ENCODE measurements at places on chromosomes 6 and 20.
A peak's percentile ranks its signal among the peaks of the same experiment; 100 is the strongest.

DNA sequence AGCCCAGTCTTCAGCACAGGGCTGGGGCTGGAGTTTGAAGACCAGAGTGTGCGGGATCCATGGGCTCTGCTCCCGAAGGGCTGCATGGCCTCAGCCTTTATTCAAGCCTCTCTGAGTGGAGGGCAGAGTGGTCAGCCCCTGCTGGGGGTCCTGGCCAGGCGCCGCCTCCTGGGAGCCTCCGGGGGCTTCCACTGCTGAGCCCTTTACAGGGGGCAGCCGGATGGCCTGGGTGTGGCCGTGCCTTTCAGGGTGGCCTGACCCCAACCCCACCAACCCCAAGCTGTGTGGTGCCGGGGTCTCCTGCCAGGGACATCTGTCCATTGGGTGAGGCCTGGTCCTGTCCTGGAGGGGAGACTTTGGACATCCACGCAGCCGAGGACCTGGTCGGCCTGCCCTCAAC lies 76.0 kb upstream of the SLCO4A1 start:
- DNase-seq: no peak

- DNase-seq: peak; percentile 59
These were observed 101.9 kb downstream of the LRFN2 start for GRCh38 chr6:40485300-40485699.

GRCh38 chr20:41526327-41526726 lies 91.8 kb downstream of the CHD6 start:
- no peak for DNase-seq

DNA sequence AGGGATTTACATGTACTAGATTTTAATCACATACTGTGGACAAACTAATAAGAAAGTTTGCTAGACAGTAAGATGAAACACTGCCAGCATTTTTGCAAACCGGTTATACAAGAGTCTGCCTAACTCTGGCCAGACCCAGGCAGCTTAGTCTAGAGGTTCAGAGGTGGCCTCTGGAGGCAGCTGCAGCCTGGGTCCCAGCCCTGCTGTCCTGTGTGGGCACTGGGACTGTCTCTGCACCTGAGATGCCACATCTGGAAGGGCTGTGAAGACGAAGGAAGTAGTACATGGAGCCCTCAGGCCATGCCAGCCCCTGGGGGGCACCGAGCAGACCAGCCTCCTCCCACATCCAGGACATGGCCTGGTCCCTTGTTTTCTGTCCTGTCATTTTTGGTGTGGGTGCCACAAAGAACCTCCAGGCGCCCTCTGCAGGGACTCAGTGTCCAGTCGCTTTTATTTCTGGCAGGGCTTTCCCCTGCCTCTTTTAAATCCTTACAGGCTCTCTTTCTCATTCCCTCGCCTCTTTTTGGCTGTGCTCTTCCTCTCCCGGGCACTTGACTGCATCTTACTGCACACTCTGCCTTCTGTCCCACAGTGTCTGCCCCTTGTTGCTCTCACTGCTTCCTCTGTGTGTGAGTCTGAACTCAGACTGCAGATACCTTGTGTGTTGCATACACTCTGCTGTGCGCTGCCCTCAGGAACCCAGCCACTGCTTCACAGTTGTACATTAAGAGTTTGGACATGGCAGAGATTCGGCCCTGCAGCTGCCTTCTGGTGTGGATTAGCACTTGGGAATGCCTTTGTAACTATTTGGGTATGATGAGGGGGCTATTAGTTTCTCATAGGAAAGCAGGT lies 216.7 kb downstream of the ZDHHC14 start:
- no peak for DNase-seq

DNA sequence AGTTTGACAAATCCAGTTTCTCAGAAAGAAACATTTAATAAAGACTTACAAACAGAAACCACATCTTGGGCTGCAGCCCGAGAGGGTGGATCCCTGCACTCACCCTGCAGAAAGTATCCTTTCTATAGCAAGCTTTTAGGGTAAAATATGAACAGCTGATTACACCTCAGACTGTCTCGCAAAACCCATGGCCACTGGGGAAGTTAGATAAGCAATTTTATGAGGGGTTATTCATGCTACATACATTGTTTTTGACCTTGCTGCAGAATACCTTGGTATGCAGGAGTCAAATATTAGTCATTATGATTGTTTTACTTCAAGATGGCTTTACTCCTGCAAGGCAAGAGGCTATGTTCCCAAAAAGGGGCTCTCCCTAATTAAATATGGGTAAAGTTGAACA lies 126.9 kb downstream of the OR2B2 start:
- no peak for DNase-seq

- peak; percentile 82 for DNase-seq
These were observed 878 bp upstream of the PNRC1 start for GRCh38 chr6:89079511-89080234.

DNA sequence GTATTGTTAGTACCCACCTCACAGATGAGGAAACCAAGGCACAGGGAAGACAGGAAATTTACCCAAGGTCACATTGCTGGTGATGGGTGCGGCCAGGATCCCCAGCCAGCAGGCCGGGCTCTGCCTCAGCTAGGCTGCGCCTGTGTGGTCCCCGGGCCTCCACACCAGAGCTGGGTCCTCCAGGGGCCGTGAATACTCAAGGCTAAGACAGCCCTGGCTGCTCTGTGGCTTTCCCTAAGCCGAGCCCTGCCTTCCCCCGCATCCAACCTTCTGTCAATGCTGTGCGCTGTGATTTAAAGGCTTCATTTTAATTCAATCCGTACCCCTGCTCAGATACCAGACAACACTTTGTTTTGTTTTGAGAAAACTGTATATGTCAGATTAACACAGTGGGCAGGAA lies 246.7 kb downstream of the TTLL2 start:
- DNase-seq: no peak

GRCh38 chr20:1324598-1325172 lies 4.3 kb downstream of the SDCBP2 start:
- DNase-seq: peak; percentile 10

DNA sequence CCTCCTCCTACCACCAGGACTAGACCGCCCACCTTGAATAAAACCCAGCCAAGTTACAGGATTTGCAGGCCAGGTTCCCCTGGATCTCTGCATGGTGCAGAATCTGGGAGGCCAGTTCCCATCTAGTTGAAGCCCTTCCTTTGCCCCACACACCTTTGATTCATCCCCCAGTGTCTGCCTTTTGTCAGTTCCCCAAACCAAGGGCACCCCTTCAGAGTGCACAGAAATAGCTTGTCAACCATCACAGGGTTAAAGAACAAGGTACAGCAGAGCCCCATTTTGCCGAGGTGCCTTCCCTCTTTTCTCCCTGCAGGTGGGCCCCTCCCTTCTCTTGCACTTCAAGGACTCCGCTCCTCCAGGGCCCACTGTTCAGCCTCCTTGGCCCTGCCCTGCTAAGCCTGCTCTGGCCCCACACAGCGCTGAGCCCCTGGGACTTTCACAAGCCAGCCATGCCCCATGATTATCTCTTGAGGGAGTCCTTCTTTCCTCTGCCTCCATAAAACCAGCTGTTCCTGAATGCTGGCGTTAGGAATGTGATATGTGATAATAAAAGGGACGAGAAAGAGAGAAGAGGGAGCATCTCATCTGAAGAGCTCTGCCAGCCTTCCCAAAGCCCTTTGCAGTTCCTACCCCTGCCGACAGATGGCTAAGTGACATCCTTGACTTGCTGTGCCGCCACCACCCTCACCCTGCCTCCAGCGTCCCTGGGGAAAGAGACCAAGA lies 280.3 kb downstream of the CDC5L start:
- DNase-seq: no peak

GRCh38 chr6:20905377-20905776 lies 371.1 kb downstream of the CDKAL1 start:
- no peak for DNase-seq

DNA sequence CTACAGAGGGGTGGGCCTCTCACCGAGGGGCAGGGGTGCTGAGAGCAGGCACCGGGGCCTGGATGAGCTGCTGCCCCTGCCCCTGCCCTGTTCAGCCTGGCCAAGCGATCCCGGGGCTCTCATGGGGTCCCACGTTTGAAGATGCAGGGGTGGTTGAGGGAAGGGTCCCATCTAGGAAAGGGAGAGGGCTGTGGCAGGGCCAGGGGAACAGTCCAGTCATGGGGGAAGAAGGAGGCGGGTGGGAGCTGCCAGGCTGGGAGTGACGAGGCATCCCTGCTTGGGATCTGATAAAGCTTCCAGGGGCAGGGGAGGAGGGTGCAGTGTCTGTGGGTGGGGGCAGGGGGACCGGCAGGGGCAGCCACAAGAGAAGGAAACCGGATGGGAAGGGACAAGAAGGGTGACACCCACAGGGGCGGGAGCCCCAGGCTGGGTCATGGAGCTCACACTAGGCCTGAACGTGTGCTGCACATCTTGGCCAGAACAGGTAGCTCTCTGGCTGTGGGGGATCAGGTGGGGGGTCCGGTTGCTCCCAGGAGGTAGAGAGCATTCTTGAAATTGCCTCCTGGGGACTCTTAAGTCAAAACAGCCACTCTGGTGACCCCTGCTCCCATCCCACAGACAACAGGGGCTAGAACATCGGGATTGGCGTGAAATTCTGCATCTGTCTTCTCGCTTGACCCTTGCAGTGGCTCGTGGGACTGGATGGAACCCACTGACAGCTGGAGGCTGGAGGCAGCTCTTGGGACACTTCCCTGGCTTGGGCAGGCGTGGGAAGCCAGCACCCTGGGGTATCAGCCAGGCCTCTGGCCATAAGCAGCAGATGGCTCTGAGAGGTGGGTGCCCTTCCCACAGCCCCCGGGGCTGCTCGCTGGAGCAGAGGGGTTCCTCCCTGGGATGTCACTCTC lies 58.0 kb upstream of the GATA5 start:
- DNase-seq: no peak

GRCh38 chr6:24631671-24632070 lies 14.3 kb downstream of the KIAA0319 start:
- DNase-seq: no peak

- no peak for DNase-seq
These were observed 26.7 kb downstream of the RNASET2 start for GRCh38 chr6:166929542-166930189.

DNA sequence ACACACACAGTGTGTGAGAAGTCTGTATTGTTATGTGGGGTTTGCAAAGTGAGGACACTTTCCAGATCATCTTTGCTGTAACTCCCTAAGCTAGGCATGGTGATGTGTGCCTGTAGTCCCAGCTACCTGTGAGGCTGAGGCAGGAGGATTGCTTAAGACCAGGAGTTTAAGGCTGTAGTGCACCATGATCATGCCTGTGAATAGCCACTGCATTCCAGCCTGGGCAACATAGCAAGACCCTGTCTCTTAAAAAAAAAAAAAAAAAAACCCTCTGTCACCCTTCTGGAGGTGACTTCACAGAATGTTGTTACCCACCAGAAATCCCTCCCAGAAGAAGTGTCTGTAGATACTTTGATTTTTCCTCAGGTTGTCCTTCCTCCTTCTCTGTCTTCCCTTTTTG lies 14.9 kb downstream of the CASS4 start:
- DNase-seq: no peak

- no peak for DNase-seq
These were observed 20.1 kb downstream of the NSFL1C start for GRCh38 chr20:1446536-1446935.

DNA sequence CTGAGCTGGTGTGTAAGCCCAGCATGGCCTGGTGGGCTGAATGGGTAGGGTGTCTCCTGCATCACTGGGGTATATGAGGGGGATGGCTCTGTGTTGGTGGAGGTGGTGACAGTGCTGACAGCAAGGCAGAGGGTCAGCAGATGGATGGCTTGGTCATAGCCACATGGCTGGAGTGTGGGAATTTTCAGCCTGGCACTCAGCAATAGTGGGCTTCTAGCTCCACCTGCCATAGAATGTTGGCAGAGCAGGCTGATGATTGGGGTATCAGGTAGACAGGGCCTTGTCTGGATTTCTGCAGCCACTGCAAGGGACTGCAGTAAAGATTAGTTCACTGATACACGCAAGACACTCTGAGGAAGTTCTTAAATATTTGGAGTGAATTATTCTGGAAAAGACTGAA lies 137.5 kb upstream of the BACH2 start:
- DNase-seq: no peak

DNA sequence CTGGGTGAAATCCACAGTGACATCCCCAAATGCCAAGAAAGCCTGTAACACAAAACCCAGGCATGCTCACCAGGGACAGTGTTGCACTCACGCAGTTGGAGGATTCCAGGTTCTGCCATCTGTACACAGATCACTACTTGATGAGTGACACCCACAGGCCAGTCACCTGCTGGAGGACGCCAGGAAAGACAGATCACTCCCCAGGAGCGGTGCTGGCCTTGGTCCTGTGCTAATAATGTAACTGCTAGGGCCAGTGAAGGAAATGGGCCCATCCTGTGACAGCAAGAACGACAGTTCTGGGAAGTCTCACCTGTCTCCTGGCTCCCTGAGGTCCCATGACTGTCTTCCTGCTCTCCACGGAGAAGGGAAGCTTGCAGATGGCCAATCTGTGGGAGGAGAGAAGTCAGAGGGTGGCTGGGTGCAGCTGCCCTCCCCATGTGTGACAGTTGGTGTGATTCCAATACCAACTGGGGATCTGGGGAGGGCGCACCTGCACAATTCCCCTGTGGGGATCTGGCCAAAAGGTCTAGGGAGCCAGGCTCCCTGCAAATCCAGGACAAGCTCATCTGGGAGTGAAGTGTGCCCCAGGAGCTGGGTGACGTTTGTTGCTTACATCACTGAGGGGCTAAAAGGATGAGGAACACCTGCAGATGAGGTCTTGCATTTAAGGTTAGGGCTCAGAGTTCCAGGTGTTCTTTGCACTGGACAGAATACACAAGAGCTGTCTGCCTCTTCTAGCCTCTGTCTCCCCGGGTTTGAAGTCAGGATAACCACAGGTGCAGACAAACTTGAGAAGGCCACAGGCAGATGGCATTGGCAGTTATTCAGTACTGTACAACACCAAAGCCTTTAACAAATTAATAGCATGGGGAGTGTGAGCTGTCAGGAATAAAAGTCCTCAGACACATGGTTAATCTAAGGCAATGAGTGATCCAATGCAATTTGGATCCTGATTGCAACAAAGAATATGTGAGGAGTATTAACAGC lies 10.3 kb downstream of the ZNF337 start:
- no peak for DNase-seq

GRCh38 chr6:53066077-53066417 lies 843 bp downstream of the FBXO9 start:
- DNase-seq: peak; percentile 38

DNA sequence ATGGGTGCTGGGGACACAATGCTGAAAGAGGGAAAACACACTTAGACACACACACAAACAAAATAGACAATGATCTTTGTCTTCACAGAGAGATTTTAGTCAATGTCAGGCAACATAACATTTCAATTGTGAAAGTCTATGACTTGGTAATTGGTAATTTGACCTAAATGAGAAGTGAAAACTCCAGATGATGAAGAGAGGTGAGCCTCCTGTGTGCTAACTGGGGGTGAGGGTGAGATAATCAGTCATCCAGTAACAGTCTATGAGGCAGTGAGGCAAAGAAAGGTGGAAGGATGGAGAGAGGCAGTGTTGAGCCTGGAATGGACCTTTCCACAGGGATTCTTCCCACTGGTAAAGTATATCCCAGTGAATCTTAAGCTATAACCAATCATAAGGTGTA lies 744.2 kb downstream of the MAFB start:
- DNase-seq: no peak

- DNase-seq: no peak
These were observed 126.0 kb upstream of the AKIRIN2 start for GRCh38 chr6:87828044-87828443.

GRCh38 chr6:11791354-11792107 lies 12.9 kb upstream of the ADTRP start:
- no peak for DNase-seq

- DNase-seq: no peak
These were observed 7.7 kb upstream of the SEC63 start for GRCh38 chr6:107965746-107966145.

- no peak for DNase-seq
These were observed 19.1 kb upstream of the ABCC10 start for GRCh38 chr6:43408259-43408658.

- no peak for DNase-seq
These were observed 168.0 kb upstream of the CHD6 start for GRCh38 chr20:41786158-41786557.
